GF-D8 (cell line): ENCODE measurements at places on chromosomes 4 and X.

DNA sequence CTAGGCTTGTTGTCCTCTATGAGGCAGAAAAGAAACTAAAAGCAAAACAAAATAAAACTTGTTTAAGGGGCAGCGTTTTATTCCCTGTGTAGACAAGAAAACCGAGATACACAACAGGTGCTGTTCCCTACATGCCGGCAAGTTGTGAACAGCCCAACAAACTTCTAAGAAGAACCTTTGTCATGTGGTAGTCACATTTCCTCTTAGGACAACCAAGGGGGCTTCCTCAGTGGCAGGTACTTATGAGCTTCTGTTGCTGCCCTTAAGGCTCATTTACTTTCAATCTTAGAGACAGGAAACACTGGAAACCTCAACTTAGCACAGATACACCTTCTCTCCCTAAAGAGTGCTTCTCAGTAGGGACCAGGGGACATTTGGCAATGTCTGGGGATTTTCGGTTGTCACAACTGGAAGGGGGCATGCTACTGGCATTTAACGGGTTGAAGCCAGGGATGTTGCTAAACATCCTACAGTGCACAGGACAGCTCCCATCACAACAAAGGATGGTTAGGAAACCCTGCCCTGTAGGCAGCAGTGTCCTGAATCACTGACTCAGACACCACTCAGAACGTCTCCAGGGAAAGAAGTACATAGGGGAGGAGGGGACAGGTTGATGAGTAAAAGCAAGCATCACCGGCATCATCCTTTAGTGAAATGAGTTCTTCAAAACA, 111.0 kb downstream of the ASB9 start:
- no peak for DNase-seq

DNA sequence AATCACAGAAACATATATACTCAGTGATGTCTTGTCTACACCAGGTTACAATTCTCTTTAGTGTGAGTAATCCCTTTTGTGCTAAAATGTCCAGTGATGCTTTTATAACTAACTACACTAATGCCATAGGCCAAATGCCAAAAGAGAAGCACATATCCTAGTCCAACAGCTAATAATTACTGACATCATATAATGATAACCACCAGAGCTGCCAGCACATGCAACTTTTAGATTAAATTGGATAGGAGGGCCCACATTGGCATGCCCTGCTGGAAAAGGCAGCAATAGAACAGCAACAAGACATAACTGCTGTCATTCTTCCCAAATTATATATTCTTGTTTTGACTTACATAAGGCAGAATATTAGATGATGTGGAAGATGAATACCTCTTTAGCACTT, 238.8 kb downstream of the KCNIP4 start:
- DNase-seq = no peak

DNA sequence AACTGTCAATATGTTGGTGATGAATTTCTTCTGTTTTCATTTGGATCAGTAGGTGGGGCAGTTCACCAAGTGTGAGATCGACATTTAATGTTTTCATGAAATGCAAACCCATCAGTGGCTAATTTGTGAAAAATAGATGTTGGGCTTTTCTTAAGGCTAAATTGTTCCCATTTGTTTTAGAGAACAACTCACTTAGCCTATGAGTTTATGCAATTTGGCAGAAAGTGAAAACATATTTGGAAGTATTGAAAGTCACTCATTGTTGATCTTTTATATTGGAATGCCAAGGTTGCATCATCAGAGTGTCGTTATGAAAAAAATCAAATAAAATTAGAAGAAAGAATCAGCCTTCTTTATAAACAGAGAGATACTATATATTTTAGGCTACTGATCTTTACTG, 132.4 kb downstream of the RPA4 start:
- no peak for DNase-seq

DNA sequence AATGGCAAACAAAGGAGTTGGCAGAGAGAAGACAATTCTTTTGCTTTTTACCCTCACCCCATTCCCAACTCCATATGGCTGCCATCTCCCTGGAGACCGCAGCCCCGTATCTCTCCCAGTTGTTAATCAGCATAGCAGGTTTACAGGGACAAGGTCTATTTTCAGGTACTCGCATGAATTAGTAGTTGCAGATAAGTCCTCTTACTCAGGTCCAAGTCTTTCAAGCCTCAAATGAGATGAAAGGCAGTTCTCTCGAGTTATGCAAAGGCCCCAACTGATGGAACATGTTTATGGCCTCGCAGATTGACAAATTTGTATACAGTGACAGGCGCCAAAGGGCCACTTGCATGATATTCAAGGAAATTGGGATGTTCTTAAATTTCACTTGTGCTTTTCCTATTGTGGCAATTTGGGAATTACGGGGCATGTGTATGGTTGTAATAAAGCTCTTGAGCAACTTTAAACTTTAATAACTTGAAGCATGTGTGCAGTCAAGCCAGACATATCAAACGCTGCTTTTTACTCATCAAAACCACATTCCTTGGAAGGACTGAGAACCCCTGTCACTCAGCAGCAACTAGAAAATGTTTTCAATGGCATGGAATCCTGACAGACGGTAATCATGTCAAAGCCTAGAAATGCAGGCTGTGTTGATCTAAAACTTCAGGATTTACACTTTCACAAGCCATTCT, 45.1 kb downstream of the KDR start:
- DNase-seq = no peak

GRCh38 chr4:108433832-108434231, 186.5 kb upstream of the RPL34 start:
- no peak for DNase-seq

- DNase-seq = no peak
Measured at GRCh38 chrX:12425496-12425895, 287.2 kb downstream of the FRMPD4 start.

DNA sequence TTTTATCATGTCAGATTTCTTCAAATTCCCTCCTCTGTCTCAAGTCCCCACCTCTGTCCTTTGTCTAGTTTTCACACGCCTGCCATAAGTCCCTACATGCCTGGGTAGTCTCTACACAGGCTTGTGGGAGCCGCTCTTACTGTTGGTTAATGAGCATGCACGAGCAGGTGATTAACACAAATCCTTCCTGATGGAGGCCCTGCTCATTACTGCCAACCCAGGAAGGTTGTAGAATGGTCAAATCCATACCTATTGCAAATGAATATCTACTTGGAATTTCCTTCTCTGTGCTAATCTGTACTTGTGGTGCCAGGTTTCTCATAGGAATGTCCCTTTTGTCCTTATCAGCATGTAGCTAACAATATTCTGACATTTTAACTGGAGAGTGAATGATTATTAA, 208.4 kb upstream of the HDX start:
- DNase-seq = no peak

GRCh38 chrX:151287954-151288353, 109.1 kb upstream of the VMA21 start:
- DNase-seq = no peak

DNA sequence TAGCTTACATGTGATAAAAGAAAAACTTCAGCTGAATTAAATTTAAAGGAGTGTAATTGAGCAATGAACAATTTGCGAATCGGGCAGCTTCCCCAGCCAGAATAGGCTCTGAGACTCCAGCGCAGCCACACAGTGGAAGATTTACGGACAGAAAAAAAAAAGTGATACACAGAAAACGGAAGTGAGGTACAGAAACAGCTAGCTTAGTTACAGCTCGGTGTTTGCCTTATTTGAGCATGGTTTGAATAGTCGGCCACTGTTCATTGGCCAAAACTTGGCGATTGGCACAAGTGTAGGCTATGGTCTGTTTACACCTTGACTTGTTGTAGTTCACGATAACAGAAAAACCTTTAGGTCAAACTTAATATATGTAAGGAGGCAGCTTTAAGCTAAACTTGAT, 16.7 kb upstream of the SUPT20HL1 start:
- DNase-seq = no peak
